Kidney glomerular epithelial cell (primary cell): ENCODE measurements at places on chromosomes 7 and 10.

DNA sequence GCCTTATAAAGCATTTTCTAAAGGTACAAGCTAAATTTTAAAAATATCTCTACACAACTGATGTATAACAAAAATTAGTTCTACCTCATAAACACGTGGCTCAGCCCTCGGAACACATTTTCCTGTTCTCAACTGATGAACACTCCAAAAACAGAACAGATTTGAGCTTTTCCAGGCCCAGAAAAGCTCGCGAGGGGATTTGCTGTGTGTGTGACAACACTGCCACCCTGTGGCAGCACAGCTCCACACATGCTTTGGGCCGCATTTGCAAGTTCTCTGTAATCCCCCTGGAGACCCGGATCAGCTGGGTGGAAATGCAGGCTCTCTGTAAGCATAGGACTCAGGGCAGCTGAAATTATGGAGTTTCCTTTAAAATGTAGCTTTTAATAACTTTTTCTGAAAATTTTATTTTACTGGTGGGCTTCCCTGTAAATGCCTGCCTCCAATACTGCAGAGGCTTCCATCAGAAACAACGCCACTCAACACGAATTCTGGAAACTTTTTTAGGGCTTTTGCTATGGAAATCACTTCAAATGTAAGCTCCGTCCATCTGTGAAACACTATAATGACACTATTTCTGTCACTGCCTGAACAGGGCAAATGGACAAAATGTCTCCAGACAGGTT, 155.5 kb downstream of the COBL start:
- DNase-seq = peak; percentile 25

DNA sequence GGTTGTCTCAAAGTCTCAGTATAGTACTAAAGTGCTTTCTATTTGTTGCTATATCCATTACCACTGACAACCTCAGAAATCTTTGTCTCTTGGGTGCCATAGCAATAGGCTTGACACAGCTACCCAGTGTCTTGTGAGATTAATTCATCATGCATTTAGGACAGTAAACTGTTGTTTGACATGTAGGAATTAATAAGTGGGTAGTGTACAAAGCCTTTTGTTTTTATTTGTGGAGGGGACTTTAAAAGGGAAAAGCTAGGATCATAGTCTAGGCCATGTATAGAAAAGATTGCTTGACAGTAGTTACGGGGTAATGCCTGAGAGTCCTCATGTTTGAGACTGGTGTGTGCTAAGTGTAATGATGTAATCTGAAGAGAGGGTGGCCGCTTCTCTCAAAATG, 102.6 kb upstream of the AGR3 start:
- no peak for DNase-seq

GRCh38 chr7:137846549-137846826, 286 bp downstream of the DGKI start:
- DNase-seq = no peak

DNA sequence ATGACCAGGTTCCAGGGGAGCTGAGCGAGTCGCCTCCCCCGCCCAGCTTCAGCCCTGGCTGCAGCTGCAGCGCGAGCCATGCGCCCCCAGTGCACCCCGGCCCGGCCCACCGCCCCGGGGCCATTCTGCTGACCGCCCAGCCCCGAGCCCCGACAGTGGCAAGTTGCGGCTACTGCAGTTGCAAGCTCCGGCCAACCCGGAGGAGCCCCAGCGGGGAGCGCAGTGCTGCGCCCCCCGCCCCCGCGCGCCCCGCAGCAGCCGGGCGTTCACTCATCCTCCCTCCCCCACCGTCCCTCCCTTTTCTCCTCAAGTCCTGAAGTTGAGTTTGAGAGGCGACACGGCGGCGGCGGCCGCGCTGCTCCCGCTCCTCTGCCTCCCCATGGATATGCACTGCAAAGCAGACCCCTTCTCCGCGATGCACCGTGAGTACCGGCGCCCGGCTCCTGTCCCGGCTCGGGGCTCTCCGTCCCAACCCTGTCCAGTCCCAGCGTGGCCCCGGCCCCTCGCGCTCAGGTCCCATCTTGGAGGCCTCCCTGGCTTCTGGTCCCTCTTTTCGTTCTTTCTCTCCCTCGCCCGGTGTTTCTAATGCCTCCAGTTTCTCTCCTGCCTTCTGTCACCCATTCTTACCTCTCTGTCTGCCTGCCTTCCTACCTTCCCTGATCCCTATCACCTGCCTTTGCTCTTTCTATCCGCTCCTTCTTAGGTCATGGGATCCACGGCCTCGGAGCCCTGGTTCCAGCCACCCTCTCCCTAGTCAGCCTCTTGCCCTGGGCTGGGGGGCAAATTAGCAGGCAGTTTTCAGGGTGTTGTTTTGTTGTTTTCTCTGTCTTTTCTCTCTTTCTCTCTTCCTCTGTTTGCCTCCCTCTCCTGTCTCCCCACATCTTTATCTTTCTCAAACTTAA, 751 bp downstream of the PAX2 start:
- peak; percentile 39 for DNase-seq

- no peak for DNase-seq
Observed at GRCh38 chr7:33649476-33650441, 255.6 kb upstream of the BMPER start.

DNA sequence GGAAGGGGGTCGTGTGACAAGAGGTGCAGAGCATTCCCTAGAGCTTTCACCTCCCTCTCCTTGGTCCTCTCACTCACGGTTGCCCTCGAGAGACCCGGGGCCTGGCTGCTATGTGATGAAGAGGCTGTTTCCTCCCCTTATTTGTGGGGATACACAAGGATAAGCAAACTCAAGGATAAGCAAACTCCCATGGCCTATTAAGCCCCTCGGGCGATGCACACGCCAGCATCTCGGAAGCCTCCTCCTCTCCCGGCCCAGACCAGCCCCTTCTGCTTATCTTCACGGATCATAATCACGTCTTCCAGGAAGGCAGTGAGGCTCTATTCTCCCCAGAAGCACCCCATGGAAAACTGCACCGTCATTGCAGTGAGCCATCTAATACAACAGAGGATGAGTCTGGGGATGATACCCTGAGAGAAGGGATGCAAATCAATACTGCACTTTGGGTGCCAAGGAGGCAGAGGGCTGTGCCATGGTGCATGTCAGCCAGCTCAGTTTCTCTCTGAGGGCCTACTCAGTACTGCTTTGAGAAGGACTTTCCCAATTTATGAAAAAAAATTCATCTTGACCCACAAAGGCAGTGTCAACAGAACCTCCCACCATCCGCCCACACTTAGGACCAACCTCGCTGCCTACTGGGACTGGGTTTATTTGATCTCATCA, 22.2 kb downstream of the TMEM273 start:
- DNase-seq = no peak

- no peak for DNase-seq
Observed at GRCh38 chr10:17225808-17226207, 2.2 kb upstream of the VIM start.
